Tibial nerve (tissue), 4 donors: ENCODE measurements at places on chromosomes 11 and 22.

DNA sequence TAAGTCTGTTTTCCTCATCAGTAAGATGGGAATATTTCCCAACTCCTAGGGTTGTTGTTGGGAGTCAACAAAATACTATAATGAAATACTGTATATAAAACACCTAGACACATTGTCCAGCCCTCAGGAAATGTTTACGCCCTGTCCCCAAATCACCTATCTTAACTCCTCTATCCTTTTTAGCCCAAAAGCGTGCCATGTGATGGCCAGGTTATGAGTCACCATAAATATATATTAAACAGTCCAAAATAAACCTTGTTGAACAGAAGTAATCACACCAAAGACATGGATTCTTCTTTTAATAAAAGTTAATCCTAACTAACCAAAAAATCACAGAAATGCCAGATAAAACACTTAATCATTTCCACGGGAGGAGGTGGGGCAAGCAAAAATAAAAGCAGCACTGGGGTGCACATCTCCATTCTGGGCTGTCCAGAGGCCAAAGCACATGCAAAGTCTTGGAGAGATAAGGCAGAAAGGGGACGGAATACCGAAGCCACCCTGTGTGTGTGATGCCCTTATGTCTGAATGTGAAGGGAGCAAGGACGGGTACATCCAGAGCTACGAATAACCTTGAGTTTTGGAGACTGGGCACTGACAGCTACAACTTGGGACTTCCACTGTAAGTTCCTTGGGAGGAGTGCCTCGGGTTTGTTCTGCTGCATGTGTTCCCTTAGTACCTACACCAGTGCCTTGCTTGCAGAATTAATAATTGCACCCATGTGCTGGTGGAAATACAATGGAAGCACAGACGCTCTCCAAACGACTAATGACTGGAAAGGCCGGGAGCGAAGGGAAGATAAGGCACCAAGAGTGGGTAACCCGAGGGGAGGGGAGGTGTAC is 1.1 kb downstream of the OSBP start:
- DNase-seq: no peak

- DNase-seq: no peak
Measured at GRCh38 chr11:117782101-117782500, 14.9 kb downstream of the DSCAML1 start.

DNA sequence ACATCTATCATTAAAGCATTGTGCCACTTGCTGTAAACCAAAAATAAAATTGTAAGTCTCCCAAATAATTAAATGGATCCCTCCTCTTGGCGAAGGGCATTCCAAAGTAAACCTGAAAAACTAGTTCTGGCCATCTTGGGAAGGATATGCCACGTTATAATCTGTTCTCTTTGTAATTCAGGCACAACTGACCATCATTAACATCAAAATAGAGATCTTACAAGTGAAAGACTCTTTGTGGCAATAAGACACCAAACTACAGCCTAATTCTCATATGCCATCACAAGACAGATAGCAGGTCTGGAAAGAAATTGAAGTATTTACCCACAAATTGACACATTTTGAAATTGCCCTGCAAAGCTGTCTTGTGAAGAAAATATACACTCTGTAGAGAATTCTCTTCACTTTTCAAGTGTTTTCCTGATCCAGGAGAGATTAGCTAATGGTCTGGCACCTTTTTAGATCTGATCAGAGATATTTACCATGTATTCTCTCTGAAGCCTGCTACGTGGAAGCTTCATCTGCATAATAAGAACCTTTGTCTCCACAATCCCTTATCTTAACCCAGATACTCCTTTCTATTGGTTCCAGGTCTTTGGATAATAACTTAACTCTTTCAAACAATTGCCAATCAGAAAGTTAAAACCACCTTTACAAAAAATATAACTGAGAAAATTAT is 630.4 kb upstream of the CCDC179 start:
- DNase-seq: no peak

DNA sequence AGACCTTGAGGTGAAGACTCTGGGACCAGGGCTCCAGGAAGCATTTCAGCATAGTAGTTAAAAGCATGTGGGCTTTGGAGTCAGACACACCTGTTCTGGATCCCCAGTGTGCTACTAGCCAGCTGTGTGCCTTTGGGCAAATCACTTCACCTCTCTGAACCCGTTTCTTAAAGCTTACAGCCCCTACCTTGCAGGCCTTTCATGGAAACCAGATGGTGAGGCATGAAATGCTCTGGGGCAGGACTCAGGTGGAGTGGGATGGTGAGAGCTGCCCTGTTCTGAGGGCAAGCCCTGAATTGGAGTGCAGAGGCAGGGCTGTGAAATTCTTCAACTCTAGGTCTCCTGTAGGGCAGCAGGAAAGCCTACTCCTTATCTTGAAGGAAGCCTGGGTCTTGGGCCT is 10.5 kb downstream of the UCP2 start:
- no peak for DNase-seq

GRCh38 chr11:35045236-35045820 is 93.6 kb upstream of the CD44 start:
- DNase-seq: no peak

DNA sequence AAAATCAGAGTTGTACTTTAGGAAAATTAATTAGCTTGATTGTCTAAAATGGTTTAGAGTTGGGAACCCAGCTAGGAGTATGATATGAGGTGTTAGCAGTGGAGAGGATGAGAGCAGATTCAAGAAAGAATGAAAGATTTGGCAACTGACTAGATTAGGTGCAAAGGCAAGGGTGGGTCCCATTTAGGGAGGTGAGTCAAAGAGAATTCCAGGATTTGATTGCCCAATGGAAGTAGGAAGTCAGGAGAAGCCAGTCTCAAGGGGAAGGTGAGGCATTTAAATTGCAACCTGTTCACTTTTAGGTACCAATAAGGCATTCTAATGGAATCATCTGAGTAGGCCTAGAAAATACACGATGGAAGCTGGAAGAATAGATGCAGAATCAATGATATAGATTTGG is 3.6 kb upstream of the CKAP5 start:
- DNase-seq: no peak

DNA sequence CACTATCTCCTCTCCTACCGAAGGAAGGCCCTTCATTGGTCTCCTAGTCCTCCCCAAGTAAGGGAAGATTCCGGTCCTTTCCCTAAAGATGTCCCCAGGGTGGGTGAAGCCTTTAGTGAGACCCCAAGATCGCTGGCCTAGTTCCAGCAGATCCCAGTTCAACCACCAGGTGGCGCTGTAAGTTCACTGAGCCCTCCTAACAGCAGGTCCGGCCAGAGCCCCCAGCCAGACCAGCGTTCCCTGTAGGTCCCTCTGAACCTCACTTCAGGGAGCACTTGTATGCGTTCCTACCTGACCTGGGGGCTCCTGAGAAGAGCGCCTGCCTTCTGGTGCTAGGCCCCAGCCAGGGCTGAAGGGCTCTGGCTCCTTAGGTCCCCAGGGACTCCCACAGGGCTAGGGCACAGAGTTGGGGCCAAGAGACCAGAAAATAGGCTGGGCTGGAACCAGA is 38.1 kb downstream of the LMO1 start:
- DNase-seq: peak; percentile 89

GRCh38 chr11:59114344-59114743 is 7.3 kb downstream of the FAM111B start:
- no peak for DNase-seq

DNA sequence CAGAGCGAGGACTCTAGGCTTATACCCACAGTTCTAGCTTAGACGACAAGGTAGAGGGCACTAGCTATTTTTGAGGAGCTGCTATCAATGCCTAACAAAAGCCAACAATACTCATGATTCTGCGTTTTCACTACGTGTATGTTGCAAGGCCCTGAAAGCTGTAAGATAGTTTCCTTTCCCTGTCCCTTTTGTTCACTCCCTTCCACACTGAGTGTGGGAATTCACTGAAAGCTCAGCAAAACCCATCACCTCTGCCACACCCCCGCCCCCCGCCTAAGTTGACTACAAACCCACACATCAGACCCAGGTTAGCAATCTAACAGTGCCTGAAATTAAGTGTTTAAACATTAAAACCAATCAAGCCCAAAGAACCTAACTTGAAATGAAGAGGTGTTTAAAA is 6.2 kb upstream of the LDLRAD3 start:
- no peak for DNase-seq

- no peak for DNase-seq
Measured at GRCh38 chr11:94545264-94546161, 1.8 kb downstream of the FUT4 start.

- DNase-seq: no peak
Measured at GRCh38 chr11:58530236-58530635, 22.3 kb upstream of the OR5B21 start.
